ENCODE measurements at places on chromosomes 7 and 10. TPM values are rescaled to one million over a fixed set of nuclear protein-coding genes. Genes with fewer than 3 reads are reported as not detected.

GRCh38 chr10:117587036-117587435 is 44.5 kb downstream of the EMX2 start:
- DNase-seq: no peak

- DNase-seq: no peak
Measured at GRCh38 chr7:125253452-125254190, 324.0 kb upstream of the POT1 start.

GRCh38 chr10:30697806-30698205 is 68.3 kb upstream of the LYZL2 start:
- DNase-seq: no peak

DNA sequence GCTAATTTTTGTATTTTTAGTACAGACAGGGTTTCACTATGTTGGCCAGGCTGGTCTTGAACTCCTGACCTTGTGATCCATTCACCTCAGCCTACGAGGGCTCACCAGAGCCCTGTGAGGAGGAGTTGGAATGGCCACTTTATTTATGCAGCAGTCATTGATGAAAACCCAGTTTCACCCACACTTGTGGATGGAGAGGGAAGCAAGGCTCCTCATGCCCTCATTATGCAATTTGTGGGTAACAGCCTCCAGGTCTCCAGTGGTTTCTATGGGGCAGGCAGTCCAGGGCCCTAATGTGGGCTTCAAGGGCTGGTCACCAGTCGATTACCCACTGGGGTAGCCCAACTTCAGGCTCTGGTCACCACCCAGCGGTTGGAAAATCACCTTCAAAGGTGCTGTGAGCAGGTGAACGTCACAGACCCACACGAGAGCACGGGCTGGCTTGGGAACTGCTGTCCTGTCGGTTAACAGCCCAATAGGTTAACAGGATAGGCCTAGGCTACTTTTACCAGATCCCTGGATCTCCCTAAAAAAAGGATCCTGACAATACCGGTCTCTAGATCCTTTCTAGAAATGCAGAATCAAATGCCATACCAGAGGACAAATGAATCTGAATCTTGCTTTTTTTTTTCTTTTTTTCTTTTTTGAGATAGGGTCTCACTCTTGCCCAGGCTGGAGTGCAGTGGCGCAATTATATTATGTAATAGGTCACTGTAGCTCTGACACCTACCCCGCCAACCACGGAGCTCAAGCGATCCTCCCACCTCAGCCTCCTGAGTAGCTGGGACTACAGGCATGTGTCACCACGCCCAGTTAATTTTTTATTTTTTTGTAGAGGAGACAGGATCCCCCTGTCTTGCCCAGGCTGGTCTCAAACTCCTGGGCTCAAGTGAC is 97.8 kb downstream of the SLC37A3 start:
- DNase-seq: no peak

- no peak for DNase-seq
Measured at GRCh38 chr10:44858988-44859387, 52.1 kb upstream of the TMEM72 start.

DNA sequence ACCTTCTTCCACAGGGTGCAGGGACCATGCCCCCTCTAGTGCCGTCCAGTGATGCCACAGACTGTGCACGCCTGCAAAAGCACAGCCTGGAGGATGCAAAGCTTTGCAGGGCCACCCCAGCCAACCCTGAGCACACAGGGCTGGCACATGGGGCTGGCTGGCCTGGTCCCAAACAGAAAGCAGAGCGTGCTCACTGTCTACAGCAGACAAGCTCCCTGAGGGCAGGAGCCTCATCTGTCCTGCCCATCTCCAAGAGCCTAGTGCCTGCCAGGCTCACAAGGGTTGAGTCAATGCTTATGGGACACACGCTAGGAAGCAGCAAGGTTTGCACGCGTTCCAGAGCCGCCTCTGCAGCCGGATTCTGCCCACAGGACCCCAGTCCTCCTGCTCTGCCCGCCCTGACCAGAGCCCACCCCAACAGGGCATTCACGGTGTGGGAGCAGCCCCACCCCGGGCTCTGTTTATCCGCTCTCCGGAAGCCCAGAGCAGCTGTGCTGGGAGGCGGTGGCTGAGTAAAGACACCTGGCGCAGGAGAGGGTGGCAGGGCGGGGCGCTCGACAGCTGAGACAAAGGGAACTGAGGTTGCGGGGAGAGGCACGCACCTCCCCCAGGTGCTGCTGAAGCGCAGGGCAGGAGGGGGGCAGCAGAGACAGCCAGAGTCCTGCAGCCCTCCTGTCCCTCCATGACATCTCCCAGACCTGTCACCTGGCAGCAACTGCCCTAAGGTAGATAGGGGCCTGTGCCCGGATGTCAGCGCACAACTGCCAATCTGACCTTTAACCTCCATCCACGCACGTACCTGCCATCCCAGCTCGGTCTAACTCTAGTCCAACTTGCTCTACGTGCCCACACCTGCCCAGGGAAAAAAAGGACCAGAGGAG is 4.3 kb downstream of the KCNH2 start:
- DNase-seq: no peak

DNA sequence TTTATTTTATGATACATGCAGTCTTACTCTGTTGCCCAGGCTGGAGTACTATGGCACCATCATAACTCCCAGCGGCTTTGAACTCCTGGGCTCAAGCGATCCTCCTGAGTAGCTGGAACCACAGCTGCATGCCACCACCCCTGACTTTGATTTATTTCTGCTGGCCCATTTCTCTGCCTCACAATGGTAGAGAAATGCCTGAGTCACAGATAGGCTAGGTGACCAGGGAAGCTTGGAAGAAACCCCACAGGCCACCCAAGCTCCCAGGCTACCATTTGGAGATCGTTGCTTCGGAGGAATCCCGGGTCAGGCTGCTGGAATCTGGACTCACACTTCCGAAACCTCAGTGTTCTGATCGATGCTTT is 17.4 kb upstream of the BAIAP2L1 start:
- DNase-seq: no peak

DNA sequence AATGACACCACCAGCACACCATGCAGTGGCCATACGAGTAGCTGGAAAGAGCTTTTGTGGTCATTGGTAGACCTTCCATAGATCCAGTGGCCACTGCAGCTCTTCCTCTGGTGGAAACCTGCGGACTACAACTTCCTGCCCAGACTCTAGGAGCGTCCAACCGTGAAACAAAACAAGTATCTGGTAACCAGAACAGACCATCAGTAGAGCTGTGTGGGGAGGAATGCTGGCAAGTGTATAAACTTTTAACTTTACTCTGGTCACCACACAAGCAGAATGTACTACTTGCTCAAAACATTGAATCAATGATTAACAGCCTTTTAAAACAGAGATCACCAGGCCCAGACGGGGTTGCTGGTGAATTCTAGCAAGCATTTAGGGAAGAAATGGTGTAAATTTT is 154.7 kb upstream of the DGKB start:
- no peak for DNase-seq

DNA sequence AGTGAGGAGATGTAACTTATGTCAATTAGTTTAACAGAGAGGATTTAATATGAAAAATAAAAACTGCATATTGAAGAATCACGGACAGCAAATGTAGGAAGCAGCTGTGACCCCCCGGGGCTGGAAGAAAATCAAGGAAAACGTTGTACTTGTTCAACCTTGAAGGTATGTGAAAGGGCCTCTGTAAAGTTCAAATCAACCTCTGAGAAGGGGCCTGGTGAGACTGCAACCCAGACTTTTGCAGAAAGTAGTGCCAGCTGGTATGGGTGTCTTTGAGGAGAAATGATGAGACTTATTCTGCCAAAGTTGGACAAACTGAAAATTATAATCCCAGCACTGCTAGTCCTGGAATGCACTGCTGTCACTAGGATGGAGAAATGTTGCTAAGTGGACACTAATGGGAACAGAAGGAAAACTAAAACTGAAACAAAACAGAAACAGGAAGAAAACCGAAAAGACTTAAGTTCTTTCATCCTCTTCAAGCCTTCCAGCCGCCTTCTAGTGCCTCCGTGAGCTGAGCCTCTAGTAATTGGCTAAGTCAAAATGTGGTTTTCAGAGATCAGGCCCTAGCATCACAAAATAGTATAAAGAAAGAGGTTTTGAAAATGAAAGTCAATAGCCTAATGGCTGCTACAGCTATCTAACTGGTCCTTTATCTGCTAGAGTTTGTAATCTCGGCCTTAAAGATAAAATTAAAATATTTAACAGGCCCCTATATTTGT is 253.7 kb upstream of the SORCS1 start:
- no peak for DNase-seq

DNA sequence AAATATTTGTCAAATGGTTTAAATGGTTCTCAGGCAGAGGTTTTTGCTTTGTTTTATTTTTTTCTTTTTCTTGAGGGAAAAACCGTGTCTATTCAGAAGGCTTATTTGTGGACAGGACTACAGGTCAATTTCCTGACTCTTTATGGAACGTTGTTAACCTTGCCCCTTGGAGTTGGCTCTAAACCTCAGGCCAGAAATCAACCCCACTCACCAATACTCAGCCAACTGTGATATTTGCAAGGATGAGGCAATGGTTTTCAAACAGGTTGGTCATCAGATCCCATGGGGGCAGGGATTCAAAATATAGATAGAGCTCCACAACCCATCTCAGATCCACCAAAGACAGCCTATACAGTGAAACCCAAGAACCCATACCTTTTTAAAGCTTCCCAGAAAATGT is 10.2 kb downstream of the PDLIM1 start:
- no peak for DNase-seq

GRCh38 chr7:20665096-20665495 is 49.6 kb downstream of the ABCB5 start:
- DNase-seq: no peak

- no peak for DNase-seq
Measured at GRCh38 chr7:24466168-24466768, 107.0 kb upstream of the PALS2 start.

GRCh38 chr7:103928581-103928980 is 60.9 kb downstream of the RELN start:
- no peak for DNase-seq

GRCh38 chr10:87721781-87722180 is 62.1 kb downstream of the PAPSS2 start:
- no peak for DNase-seq

DNA sequence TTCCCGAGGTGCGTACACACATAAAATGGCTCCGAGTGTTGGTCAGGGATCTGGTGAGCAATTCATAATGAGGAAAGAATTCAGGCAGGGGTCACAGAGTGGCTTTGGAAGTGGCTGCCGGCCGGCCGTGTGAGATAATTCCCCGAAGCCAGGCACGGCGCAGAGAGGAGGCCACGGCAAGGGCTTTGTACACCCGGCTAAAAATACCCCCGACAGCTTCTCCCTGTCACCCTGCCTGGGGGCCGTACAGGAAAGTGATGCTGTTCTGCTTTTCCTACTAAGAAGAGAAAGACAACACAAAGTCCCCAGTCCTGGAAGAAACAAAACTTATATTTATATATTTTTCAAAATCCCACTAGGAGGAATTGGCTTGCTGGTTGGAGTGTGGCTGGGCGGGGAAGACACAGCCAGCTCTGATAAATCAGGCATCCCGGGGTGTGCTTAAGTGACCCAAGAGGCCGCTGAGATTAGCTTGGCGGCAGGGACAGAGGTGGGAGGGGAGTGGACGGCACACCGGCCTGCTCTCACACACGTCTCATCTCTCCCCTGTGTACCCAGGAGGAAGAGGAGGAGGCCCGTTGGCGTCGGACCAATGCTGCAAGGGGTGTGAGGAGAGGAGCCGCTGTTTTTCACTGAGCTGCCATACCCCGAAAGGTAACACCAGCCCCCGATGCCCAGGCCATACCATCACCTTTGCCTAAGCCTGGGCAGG is 70.5 kb downstream of the ZMIZ1 start:
- no peak for DNase-seq

GRCh38 chr7:39238234-39238869 is 260.6 kb downstream of the POU6F2 start:
- no peak for DNase-seq

GRCh38 chr10:49600781-49601400 is 9.2 kb upstream of the SLC18A3 start:
- DNase-seq: no peak

- no peak for DNase-seq
Measured at GRCh38 chr7:131655447-131655846, 99.0 kb upstream of the PODXL start.

- no peak for DNase-seq
Measured at GRCh38 chr10:96366508-96366907, 7.7 kb upstream of the OPALIN start.

Gene ADRB1
- total RNA-seq: not detected

Gene ACADSB
- 19.8 TPM for total RNA-seq

Gene SPDYE1
- total RNA-seq: not detected

Gene APBB1IP
- total RNA-seq: 29.4 TPM

Gene SPAM1
- not detected for total RNA-seq

Gene FKBP6
- not detected for total RNA-seq

Gene OR6V1
- total RNA-seq: not detected

Gene RELN
- total RNA-seq: not detected

Gene NAMPT
- total RNA-seq: 932 TPM

Gene CELF2
- 72.2 TPM for total RNA-seq

Gene CALML5
- not detected for total RNA-seq

Gene ANKRD1
- total RNA-seq: not detected

Gene OLAH
- total RNA-seq: not detected

Gene TFPI2
- not detected for total RNA-seq

Gene FKBP9
- 0.62 TPM for total RNA-seq

Gene UNCX
- not detected for total RNA-seq

Gene HSPA12A
- not detected for total RNA-seq

Gene PON1
- not detected for total RNA-seq

All from activated naive CD4-positive, alpha-beta T cell treated with anti-CD3 and anti-CD28 coated beads for 36 hours (primary cell).